ENCODE measurements at places on chromosomes 12 and 14. TPM values are rescaled to one million over a fixed set of nuclear protein-coding genes. Genes with fewer than 3 reads are reported as not detected.

- DNase-seq = no peak
Observed at GRCh38 chr14:36944307-36945010, 227.9 kb downstream of the SLC25A21 start.

- no peak for DNase-seq
Observed at GRCh38 chr14:87813686-87814085, 179.3 kb downstream of the GALC start.

DNA sequence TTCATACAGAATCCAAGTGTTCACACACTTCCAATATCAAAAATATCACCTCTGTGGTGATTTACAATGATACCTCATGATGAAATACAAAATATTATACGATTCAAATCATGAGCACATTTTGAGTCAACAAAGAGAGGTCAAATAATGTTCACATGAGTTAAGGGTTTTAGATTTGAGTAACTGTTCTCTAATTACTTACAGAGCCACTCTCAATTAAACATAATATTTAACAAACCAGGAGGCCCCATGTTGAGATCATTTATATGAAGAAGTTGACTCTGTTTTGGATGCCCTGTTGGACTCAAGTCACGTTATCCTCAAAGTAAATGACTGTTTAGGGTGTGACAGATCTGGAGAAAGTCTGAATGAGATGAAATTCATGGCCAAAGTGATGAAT, 53.5 kb downstream of the NUAK1 start:
- no peak for DNase-seq

- no peak for DNase-seq
Observed at GRCh38 chr14:34865889-34866574, 9.1 kb downstream of the BAZ1A start.

DNA sequence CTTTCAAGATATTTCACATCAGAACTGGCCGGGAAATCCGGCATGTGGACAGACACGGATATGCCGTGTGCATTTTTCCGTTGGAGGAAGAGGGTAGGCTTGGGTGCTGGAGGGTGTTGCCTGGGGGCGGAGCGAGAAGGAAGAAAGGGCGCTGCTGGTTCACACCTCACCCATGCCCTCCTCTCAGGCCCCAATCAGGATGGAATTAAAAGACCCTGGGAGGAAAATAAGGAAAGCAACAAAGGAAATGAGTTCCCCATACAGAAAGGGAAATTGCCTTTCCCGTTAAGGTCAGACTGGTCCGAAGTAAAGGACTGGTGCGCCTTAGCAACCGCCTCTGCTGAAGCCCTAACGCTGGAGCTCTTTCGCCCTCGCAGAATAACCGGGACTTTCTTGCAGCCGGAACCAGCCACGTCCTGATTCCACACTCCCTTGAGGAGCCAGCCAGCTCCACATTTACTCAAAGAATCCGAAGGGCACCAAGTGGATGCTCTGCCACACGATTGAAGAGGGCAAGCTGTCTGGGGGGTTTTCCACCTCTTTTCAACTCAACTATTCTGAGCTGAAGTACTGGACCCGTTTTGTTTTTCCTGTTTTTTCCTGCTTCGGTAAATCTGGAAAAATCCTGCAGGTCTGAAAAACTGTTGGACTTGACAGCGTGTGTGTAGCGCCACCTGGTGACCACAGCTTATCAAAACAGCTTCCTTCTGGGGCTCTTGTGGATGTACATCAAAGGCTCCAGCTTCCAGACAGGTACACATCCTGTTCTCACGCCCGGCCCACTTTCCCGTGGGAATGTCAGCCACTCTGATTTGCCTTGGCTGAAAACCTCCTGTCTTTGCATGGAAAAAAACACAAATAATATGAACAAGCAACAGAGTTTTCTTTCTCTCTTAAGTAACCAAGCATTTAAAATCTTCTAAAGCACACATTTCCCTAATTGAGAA, 37.6 kb upstream of the BCL2L14 start:
- DNase-seq = no peak

DNA sequence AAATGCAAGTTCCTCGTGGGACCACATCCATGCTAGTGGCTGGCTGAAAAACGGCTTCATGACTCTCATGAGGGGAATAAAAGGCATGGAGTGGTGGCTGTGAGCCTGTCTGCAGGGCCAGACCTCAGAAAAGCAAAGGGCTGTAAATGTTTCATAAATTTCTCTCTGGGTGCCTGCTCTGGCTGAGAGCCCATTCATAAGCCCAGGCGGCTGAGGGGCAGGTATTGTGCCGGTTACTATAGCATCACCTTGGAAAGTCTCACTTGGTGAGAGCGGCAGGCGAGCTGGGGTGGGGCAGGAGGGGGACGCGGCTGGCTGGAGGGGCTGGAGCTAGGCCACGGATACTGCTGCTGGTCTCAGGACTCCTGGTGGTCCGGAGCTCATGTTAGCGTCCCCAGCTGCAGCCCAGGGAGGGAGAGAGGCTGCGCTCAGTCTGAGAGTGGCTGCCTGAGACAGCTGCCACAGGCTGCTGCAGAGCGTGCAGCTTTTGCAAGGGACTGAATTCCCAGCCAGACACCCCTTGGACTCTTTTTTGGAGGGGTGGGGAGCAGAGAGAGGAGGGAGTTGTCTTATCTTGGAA, at the start of gene SLC17A8:
Gene SLC17A8 (plus strand): TSS at position 431 of the 580 bp plus-strand sequence. CDS start 318 bp downstream, outside the sequence.
- DNase-seq = no peak

DNA sequence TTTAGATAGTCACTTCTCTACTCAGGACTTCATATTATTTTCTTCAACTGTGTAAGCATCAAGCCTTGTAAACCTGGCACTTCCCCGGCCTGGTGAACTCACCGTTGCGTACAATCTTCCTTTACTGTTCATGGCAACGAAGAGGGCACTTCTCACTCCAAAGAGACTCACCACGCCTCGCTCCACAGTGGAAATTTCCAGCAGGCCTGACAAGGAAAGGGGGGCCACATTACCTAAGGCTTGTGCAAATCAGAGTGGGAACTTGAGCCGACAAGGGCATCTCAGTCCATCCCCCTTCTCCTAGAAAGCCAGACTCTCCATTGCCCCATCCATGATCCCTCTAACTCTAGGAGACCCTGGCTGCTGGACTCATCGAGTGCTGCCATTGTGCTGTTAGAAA, 1.6 kb downstream of the FGF6 start:
- DNase-seq = no peak

GRCh38 chr12:130120012-130120805, 42.1 kb upstream of the FZD10 start:
- no peak for DNase-seq

DNA sequence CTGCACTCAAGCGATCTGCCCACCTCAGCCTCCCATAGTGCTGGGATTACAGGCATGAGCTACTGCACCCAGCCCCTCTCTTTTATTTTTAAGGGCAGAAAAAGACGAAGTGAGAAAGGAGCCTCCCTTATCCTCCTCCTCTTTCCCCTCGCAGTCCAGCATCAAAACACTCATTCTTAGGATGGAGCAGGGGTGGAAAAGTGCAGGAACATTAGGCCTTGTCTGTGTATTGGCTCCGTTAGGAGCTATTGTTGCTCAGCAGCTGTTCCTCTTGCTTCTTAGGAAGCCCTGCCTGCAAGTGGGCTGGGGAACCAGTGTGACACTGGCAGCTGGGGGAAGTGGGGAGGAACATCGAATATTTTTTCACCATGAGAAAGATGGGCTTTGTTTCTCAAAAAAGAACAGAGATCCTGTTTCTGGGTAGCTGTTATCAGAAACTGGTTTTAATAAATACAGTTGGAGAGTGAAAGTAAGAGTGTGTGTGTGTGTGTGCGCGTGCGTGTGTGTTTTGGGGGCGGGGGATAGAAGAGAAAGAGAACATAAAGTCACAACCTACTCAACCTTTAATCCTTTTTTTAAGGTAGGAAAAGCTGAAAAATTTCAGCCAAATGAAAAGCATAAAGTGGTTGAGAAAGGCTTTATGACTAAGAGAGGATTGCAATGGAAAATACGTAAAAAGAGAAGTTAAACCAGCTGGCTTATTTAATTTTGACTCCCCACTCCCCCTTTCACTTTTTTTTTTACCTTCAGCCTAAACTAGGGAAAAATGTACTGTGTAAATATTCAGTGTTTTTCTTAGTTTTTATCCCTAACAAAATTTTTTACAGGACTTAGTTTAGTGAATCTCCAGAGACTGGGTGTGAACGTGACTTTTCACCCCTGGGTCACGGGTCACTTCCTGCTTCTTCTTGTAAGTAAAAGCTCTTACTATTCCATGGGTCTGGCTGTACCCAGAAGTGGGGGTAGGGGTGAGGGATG, 197.2 kb upstream of the PLEKHG7 start:
- DNase-seq = no peak

GRCh38 chr14:48900565-48900964, 685.6 kb downstream of the RPS29 start:
- DNase-seq = no peak

DNA sequence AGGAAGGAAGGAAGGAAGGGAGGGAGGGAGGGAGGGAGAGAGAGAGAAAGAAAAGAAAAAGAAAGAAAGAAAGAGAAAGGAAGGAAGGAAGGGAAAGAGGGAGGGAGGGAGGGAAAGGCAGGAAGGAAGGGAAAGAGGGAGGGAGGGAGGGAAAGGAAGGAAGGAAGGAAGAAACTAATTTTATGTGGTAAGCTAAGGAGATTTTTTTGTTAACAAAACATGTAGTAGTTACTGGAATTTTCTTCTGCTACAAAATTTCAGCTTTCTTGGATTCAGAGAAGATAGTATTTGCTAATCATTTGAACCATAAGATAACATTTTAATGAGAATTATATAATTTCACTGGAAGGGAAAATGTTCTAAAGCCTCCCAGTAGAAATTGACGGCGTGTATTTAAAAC, 437.8 kb upstream of the DCN start:
- DNase-seq = no peak

GRCh38 chr14:23432102-23432925, 3.1 kb downstream of the MYH7 start:
- DNase-seq = no peak

GRCh38 chr14:92404421-92404820, 81.5 kb downstream of the SLC24A4 start:
- no peak for DNase-seq

- DNase-seq = no peak
Observed at GRCh38 chr14:102063109-102063807, 23.6 kb downstream of the HSP90AA1 start.

- DNase-seq = peak; percentile 88
Observed at GRCh38 chr12:52082988-52083637, 3.6 kb downstream of the SMIM41 start.

- no peak for DNase-seq
Observed at GRCh38 chr12:56084958-56085543, 5.1 kb downstream of the ERBB3 start.

DNA sequence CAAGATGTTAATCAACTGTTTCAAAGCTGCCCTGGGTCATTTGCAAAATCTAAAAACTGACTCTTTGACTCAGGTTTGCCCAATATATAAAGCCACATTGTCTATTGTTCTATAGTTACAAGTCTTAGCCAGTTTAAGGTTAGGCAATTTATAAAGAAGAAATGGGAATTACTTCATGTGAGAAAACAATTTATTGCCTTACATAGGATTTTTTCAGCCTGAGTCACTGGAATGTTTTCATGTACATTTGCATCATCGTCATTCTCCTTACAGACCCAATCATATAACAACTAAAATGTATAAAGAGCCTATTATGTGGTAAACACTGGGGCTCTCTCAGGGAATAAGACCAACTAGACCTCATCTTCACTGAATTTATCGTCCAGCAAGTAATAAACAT, 100.3 kb upstream of the PLEKHG7 start:
- DNase-seq = no peak

- no peak for DNase-seq
Observed at GRCh38 chr14:74085047-74085637, 386 bp downstream of the LIN52 start.

DNA sequence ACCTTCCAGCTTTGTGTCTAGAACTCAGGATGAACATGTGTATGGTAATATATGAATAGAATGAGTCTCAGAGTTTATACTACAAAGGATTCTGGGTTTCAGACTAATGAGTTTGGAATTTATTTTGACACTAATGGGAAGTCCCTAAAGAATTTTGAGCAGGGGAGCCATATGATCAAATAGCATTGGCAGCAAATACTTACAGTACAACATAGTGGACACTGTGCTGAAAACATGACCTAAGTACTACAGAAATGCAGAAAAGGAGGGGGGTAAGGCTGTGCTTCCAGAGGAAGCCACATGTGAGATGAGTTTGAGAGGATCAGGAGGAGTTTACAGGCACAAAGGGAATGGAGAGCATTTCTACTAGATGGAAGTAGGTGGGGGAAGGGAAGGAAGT, 225.8 kb downstream of the C12orf42 start:
- DNase-seq = no peak

- DNase-seq = no peak
Observed at GRCh38 chr14:89977668-89978067, 21.9 kb downstream of the TDP1 start.

DNA sequence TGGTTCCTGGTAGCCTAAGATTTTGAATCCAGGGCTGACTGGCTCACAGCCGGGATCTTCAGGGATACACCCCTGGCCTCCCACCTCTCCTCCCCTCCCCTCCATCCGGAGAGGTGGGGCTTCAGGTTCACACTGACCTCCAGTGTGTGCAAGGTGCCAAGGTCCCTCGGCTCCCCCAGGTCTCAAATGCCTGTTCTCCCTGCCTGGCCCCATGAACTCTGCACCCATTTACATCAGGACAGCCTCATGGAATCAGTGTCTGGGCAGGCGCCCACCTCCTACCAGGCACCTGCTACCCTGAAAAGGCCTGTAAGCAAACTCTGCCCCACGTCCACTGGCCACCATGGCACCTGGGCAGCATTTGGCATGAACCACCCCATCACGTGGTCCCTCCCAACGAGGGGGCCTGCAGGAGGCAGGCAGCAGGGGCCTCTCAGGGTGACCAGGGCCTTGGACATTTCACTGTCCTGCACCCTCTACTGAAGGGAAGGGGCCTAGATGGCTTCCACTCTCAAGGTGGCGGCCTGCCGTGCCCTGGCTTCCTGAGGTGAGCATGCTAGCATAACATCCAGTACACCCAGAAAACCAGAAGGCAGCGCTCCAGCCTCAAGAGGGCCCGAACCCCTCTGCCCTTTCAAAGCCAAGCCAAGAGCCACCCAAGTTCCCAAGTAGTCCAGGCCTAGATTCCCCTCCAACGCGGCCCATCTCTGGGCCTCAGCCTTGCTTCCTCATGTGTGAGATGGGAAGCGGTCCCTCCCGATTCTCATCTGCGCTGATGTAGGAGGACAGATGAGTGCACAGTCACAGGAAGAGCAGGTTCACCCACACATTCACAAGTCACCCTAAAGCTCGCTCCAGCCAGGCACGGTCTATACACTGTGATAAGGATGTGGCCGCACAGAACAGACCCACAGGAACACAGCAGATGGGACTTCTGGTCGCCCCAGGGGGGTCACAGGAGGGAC, 37.3 kb downstream of the CCDC85C start:
- DNase-seq = no peak

Gene EDDM3A
- not detected for total RNA-seq

Gene ERBB3
- 53.8 TPM for total RNA-seq

Gene GYS2
- total RNA-seq = 0.98 TPM

Gene GPR132
- 9.1 TPM for total RNA-seq

Gene ARMH4
- total RNA-seq = 5.2 TPM

Gene TBC1D30
- total RNA-seq = 3.9 TPM

Gene NPFF
- not detected for total RNA-seq

Gene CLEC14A
- total RNA-seq = 33.1 TPM

Gene ERP27
- total RNA-seq = 2.2 TPM

Measured in vagina (tissue), 2 donors.